ENCODE measurements at places on chromosomes 12 and 14. TPM values are rescaled to one million over a fixed set of nuclear protein-coding genes. Genes with fewer than 3 reads are reported as not detected.

ITGA5 gene
- total RNA-seq: 109 TPM

OR6C2 gene
- total RNA-seq: not detected

SIX4 gene
- total RNA-seq: 8.5 TPM

AQP6 gene
- total RNA-seq: not detected

BIN2 gene
- not detected for total RNA-seq

TECPR2 gene
- total RNA-seq: 10.1 TPM

CCDC177 gene
- total RNA-seq: 0.09 TPM

SSPN gene
- total RNA-seq: 15.4 TPM

Data from bronchial smooth muscle cell (primary cell).